Activated naive CD8-positive, alpha-beta T cell treated with anti-CD3 and anti-CD28 coated beads, Interleukin-2, amount 50 U/mL, for 16 hours (primary cell): ENCODE measurements at places on chromosomes 7 and 10.

- no peak for DNase-seq
Observed at GRCh38 chr7:30276203-30276900, 8.0 kb upstream of the ZNRF2 start.

DNA sequence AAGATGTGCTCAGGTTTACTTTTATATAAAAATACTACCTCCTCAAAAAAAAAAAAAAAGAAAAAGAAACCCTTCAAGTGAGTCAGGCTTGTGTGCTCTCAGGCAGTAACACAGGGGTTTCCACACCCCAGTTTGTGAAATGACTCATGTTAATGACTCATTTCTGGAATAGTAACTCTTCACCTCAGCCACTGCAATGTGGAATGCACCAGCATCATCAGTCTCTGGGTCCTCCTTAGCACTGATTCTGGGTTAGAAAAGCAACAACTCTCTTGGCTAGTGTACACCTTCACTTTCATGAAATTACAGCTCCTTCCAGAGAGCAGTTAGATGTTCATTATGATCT is 110.6 kb downstream of the EMX2 start:
- no peak for DNase-seq

GRCh38 chr7:35891004-35891830 is 90.4 kb downstream of the SEPTIN7 start:
- no peak for DNase-seq

GRCh38 chr7:70457482-70457881 is 674.5 kb upstream of the GALNT17 start:
- no peak for DNase-seq

DNA sequence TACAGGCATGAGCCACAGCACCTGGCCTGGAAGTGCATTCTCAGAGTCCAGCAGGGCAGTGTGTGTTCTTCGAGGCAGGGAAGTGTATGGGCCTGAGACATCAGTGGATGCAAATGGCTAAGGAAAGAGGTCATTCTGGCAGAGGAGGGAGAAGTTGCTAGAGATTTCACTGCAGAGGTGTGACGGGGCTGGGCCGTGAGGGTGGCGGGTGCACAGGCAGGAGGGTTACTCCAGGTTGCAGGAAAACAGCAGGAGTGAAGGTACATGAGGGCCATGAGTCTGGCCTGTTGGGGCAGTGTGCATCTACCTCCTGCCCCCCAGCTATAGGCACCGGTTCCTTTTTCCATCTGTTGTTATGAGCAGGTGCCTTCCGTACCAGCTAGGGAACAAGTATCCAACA is 29.3 kb downstream of the COL26A1 start:
- no peak for DNase-seq

GRCh38 chr10:26779176-26779860 is 81.4 kb downstream of the ABI1 start:
- DNase-seq = no peak

DNA sequence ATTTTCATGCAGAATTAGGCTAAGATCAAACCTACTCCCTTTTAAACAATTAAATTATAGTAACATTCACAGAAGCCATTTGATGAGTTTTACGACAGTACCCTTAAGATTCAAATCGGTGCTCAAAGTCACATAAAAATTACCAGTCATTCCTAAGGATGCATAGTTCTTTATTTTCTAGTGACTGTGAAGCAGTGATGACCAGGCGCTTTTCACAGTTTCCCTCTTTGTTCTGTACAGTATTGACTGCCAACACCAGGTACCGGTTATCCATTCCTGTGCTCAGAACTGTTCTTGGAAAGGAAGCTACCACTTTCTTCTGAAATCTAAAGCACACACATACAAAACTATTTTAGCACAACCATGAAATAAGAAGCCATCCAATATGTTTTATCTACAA is 1.9 kb downstream of the DNA2 start:
- DNase-seq = no peak
